PC-3 (cell line): ENCODE measurements at places on chromosomes 11 and 22.

GRCh38 chr11:46259971-46260560 lies 17.4 kb upstream of the CREB3L1 start:
- DNase-seq = no peak

DNA sequence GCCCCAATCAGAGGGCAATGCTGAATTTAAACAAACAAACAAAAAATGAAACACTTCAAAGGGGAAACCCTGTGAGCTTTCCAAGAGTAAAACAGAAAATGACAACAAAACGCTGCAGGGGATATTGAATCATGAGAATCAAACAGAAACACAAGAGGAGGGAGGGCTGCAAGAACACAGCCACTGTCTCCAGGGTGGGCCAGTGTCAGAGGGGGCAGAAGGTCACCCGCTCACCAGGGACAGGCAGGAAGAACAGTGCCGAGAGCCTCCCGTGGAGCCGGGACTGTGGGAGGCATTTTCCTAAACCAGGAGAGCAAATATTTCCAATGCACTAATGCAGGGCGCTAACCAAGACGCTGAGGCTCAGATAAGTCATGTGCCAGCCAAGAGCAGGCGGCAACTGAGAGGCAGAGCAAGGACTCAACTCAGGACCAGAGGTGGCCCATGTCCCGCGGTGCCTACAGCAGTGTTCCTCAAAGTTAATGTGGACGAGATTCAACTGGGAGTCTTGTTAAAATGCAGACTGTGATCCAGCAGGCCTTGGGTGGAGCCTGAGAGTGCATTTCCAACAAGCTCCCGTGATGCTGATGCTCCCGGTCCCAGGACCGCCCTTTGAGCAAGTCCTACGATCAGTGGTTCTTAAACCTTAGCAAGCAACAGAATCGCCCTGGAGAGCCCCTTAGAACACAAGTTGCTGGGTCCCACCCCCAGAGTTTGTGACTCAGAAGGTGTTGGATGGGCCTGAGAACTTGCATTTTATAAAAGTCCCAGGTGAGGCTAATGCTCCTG lies 197.2 kb downstream of the TENM4 start:
- no peak for DNase-seq

- DNase-seq = no peak
These were observed 6.1 kb upstream of the SIGIRR start for GRCh38 chr11:420911-421321.

DNA sequence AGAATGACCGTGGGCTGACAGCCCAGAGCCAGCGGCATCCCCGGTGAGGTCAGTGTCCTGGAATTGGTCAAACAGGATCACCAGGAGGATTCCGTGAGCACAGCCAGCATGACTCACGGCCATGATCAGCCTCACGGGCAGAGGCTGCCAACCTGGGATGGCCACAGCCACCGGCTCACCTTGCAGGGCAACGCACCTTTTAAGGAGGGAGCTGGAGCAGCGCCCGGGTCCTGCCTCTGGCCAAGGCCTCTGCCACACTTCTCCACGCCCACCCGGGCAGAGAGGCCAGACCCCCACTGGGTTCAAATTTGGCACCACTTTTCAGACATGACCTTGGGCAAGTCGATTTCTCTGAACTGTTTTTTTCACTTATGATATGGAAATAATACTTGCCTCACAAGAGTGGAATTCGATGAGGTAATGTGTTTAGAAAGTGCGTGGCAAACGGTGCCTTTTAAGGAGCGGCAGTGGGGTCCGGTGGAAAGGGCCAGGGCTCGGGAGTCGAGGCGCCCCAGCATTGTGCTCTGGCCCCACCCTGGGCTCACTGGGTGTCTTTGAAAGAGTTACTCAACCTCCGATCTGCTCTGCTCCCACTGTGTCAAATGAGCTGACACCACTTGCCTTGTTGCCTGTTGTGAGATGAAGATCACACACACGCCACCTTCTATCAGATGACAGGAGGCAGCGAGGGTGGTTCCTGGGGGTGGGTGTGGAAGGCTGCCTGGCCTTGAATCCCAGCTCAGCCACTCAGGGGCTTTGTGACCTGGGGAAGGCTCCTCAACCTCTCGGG lies 16.0 kb downstream of the TXN2 start:
- DNase-seq = peak; percentile 95

DNA sequence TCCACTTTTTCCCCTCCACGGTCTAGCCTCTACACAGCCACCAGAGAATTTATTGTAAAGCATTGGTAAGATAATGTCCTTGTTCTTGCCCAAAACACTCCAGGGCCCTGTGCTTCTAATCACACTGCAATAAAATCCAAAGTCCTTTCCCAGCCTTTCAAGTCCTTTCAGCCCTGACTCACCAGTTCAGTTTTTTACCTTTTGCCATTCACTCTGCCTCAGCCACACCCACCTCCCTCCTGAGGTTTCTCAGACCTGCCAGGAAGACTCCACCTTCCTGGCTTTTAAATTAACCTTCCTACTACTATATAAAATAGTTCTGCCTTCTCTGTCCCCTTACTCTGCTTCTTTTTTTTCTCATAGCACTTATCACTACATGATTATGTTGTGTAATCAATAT lies 91.0 kb upstream of the ARHGAP32 start:
- peak; percentile 90 for DNase-seq

- peak; percentile 18 for DNase-seq
These were observed 310.1 kb upstream of the SORL1-AS1 start for GRCh38 chr11:121762820-121763219.

DNA sequence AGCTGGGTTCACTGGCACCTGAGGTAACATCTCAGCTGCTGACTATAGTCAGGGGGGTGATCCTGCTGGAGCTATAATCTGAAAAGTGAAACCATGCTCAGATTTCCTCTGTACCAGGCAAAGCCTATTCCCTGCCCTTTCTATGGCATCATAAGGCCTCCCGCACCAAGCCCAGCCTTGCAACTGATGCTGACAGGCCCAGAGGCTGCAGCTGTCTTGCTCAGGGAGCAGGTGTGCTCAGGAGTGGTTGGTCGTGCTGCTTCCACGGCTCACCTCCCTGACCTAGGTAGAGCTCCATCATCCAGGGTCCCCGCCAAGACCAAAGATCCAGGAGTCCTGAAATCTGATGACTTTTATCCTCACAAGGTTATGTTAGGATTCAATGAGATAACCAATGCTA lies 121.7 kb downstream of the FEZ1 start:
- no peak for DNase-seq

GRCh38 chr22:48238284-48238915 lies 1476.0 kb downstream of the TBC1D22A start:
- no peak for DNase-seq

GRCh38 chr22:31537019-31537535 lies 40.7 kb downstream of the SFI1 start:
- DNase-seq = no peak

DNA sequence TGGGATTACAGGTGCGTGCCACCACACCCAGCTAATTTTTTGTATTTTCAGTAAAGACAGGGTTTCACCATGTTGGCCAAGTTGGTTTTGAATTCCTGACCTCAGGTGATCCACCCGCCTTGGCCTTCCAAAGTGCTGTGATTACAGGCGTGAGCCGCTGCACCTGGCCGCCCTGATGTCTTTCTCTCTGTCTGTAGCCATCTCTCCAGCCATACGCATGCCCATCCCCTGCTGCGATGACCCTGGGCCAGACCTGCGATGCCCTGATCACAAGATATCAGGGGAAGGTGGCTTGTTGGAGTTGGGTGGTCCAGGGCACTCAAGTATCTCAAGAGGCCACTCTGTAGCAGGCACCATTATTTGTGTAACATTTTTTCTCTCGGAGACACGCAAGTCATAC lies 54.4 kb upstream of the RBFOX2 start:
- no peak for DNase-seq

- no peak for DNase-seq
These were observed 150.2 kb upstream of the POU2AF2 start for GRCh38 chr11:111095327-111095726.

- no peak for DNase-seq
These were observed 12.1 kb downstream of the RNH1 start for GRCh38 chr11:494761-495536.

DNA sequence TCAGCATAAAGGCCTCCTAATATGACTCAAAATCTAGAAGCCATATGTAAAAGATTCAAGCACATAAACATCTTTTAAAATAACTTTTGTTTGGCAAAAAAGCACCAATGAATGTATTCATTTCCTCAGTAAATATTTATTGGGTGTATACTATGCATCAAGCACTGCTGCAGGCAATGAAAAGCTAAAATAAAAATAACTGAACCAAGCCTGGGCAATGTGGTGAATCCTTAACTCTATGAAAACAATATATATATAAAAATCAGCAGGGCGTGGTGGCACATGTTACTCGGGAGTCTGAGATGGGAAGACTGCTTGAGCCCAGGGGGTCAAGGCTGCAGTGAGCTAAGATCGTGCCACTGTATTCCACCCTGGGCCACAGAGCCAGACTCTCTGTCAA lies 27.8 kb downstream of the PIK3C2A start:
- DNase-seq = peak; percentile 45

- no peak for DNase-seq
These were observed 50.3 kb downstream of the RPS6KA4 start for GRCh38 chr11:64409278-64409677.

DNA sequence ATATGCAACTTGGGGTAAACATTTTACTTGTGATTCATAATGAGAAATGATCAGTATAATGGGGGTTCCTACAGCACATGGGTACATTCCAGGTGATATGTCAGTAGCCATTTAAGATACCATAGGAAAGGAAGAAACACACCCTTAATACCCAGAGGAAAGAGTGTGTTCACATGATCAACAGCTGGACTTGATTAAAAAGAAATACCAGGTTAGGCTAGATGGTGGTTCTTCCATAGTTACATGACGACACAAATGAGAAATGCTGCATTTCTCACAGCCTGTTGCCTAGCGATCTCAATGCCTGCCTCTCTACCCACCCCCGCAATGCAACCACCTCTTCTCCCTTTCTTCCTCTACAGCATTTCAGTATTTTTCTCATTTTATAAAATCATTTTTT lies 96.8 kb downstream of the TTC28 start:
- DNase-seq = peak; percentile 4

DNA sequence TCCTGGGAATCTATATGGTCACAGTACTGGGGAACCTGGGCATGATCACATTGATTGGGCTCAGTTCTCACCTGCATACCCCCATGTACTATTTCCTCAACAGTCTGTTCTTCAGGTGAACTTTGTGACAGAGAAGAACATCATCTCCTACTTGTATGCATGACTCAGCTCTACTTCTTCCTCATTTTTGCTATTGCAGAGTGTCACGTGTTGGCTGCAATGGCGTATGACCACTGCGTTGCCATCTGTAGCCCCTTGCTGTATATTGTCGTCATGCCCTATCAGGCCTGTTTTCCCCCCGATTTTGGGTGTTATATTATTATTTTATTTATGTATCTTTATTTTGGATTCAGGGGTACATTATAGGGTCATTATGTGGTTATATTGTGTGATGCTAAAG lies 2.4 kb upstream of the OR8G1 start:
- DNase-seq = no peak

GRCh38 chr11:93196816-93197379 lies 893 bp downstream of the SLC36A4 start:
- DNase-seq = peak; percentile 30

DNA sequence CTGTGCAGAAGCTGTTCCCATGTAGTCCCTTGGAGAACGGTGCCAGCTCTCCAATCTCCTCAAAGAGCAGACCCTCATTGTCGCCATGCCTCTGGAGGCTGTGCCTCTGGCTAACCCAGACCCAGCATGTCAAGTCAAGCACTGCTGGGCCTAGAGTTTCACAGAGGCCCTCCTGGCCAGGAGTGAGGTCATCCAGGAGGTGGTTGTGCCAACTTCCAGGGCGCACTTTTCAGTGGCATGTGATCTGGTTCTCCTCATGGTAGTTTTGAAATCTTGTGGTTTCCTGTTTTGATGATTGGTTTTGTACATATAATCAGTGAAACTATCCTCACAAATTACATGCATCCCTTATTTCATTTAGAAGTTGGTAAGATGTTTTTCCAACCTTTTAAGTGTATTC lies 78.9 kb downstream of the PPFIBP2 start:
- DNase-seq = peak; percentile 25

DNA sequence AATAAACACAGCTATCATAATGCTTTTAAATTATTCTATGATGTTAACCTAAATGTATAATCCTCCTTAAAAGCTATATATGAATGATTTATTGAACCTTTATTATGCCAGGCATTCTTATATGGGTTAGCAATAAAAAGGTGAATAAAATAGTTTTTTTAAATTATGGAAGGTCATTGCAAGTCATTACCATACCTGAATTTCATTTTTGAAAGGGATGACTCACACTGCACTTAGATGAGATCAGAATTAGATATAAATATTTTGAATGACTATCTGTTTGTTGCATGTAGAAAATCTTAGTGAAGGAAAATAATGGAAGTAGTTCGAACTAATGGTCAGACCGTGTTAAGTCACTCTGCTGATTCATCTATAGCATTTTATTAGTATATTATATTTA lies 822.3 kb downstream of the LUZP2 start:
- DNase-seq = peak; percentile 20

- no peak for DNase-seq
These were observed 60.2 kb upstream of the PDE3B start for GRCh38 chr11:14583252-14584034.

DNA sequence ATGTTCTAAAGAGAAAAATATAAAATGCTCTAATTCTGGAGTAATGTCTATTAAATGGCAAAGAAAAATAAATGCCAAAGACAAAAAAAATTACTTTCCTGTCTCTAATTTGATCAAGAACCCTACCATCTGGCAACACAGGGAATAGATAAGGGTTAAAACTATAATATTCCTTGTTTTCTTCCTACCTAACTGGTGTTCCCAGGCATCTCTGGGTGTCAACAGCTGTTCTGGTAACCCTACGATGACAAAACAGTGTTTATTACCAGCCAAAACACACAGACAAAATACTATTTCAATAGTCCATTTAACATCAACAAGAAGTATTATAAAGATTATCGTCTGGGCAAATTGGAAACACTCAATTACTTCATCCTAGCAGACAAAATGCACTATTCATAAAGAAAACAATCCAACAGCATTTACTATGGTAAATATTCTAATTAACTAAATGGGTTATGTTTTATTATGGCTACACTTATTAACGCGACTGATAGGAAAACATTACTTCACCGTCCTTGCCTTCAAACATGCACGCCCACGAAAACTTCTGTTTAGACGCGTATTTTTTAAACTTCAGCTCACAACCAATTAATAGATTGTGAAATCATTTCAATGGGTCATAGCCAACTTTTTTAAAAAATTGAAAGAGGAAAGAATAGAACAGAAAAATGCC lies 50.6 kb downstream of the LGR4 start:
- no peak for DNase-seq

DNA sequence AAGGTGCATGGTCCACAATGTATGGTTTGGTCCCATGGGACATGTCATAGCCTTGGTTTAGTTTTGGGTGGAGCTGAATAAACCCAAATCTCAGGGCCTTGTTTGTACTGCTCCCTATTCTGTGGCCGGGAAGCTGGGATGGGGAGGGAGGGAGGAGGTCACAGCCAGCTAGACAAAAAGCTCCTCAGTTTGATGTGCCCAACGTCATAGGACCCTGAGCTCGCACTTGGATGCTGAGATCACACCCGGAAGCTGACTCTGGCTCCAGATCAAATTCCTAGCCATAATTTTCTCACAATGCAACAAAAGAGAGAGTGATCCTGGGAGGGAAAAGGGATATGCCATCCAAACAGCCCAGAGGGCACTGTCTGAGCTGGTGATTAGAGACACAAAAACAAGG lies 1.5 kb downstream of the HSPB2 start:
- peak; percentile 33 for DNase-seq
